ENCODE measurements at places on chromosomes 16 and 17. TPM values are rescaled to one million over a fixed set of nuclear protein-coding genes. Genes with fewer than 3 reads are reported as not detected.

TMEM114 gene
- total RNA-seq, result not detected

CIBAR2 gene
- not detected for total RNA-seq

KRT33A gene
- not detected for total RNA-seq

SLC13A2 gene
- total RNA-seq, result not detected

HS3ST6 gene
- total RNA-seq, result not detected

KCNG4 gene
- not detected for total RNA-seq

PLSCR3 gene
- total RNA-seq, result 16.5 TPM

GSE1 gene
- 67.8 TPM for total RNA-seq

KRT222 gene
- total RNA-seq, result 0.22 TPM

TBC1D3E gene
- total RNA-seq, result not detected

ZFPM1 gene
- 0.57 TPM for total RNA-seq

HIGD1B gene
- total RNA-seq, result not detected

TANC2 gene
- 30.1 TPM for total RNA-seq

INCA1 gene
- 1.1 TPM for total RNA-seq

CLEC19A gene
- not detected for total RNA-seq

AGRP gene
- total RNA-seq, result not detected

NGFR gene
- total RNA-seq, result 2.2 TPM

NPIPB6 gene
- not detected for total RNA-seq

FAM171A2 gene
- total RNA-seq, result 0.82 TPM

CEP295NL gene
- 6.6 TPM for total RNA-seq

NXPH3 gene
- 0.65 TPM for total RNA-seq

CSF3 gene
- total RNA-seq, result not detected

GPR179 gene
- not detected for total RNA-seq

GFAP gene
- total RNA-seq, result 5.8 TPM

GLTPD2 gene
- not detected for total RNA-seq

HBZ gene
- not detected for total RNA-seq

TMEM204 gene
- total RNA-seq, result 28.2 TPM

CPHXL2 gene
- total RNA-seq, result not detected

TEKT5 gene
- total RNA-seq, result 0.94 TPM

MYH8 gene
- not detected for total RNA-seq

CPNE7 gene
- total RNA-seq, result not detected

SRL gene
- 2.3 TPM for total RNA-seq

ABAT gene
- 4.9 TPM for total RNA-seq

HBA1 gene
- total RNA-seq, result 17.5 TPM

CCDC182 gene
- total RNA-seq, result not detected

PROCA1 gene
- 2.0 TPM for total RNA-seq

WNT3 gene
- 0.85 TPM for total RNA-seq

PIRT gene
- not detected for total RNA-seq

RCVRN gene
- 0.17 TPM for total RNA-seq

CDH11 gene
- 42.7 TPM for total RNA-seq

MGAT5B gene
- 0.19 TPM for total RNA-seq

PKMYT1 gene
- total RNA-seq, result not detected

All from subcutaneous adipose tissue (tissue), 4 donors.